Stimulated activated CD4-positive, alpha-beta T cell treated with anti-CD3 and anti-CD28 coated beads, Interleukin-2, amount 100 ng/mL, for 24 hours (primary cell): ENCODE measurements at places on chromosomes 4 and X.

GRCh38 chr4:120960656-120961267 is 38.2 kb upstream of the PRDM5 start:
- DNase-seq: no peak

- no peak for DNase-seq
These were observed 61.8 kb downstream of the C4orf50 start for GRCh38 chr4:5956285-5957021.

DNA sequence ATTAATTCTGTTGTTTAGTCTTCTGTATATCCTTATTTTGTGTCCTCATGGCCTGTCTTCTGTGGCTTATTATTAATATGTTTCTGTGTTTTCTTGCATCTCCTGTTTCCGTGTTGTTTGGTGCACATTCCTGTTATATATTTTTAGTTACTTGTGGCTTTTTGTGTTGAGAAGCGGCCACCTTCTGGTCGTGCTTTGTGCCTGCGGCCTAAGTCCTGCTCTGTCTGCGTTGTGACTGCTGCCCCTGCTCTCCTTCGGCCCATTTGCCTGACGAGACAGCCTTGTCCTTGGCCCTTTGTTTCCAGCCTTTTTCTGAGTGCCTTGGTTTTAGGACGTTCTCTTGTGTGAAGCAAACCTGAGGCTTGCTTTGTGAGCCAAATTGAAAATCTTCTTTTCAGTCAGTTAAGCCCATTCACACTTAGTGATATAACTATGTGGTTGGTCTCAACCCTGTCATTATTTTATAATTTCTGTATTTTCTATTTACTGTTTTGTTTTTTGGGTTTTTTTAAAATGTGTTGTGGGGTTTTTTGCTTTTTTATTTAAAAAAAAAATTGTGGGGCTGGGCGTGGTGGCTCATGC is 43.8 kb downstream of the TNIP2 start:
- no peak for DNase-seq

DNA sequence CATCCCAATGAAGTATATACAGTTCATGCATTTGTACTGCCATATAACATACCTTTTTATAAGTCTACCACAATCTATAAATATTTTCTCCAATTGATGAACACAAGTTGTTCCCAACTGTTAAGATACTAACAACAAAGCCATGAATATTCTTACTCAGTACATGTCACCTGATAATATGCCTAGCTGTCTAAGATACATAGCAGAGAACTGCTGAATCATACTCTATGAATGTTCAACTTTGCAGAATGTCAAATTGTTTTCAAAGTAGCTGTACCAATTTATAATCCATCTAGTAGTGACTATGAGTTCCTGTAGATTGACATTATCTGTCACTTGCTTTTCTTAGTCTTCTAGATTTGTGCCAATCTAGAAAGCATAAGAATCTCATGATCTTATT is 84.9 kb downstream of the RAB28 start:
- no peak for DNase-seq

GRCh38 chrX:77510007-77510406 is 62.8 kb downstream of the FGF16 start:
- DNase-seq: no peak

DNA sequence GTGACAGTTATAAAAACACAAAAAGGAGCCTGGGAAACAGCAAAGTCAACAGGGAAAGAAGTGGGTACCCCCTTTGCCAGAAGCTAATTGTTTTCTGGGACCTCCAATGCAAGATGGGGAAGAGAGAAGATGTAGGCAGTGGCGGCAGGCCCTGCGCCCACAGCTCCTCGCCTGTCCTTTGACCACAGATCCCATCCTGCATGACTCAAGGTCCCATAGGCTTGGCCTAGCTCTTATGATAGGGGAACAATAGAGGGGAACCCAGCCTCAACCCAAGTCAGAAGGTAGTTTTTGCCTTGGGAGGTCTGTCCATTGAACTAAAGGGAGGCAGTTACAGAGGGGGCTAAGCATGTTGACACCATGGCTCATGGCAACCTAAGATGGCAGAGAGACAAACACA is 14.2 kb downstream of the ZMYM3 start:
- DNase-seq: no peak
